Fibroblast of the conjunctiva (primary cell): ENCODE measurements at places on chromosomes 7 and 10.

DNA sequence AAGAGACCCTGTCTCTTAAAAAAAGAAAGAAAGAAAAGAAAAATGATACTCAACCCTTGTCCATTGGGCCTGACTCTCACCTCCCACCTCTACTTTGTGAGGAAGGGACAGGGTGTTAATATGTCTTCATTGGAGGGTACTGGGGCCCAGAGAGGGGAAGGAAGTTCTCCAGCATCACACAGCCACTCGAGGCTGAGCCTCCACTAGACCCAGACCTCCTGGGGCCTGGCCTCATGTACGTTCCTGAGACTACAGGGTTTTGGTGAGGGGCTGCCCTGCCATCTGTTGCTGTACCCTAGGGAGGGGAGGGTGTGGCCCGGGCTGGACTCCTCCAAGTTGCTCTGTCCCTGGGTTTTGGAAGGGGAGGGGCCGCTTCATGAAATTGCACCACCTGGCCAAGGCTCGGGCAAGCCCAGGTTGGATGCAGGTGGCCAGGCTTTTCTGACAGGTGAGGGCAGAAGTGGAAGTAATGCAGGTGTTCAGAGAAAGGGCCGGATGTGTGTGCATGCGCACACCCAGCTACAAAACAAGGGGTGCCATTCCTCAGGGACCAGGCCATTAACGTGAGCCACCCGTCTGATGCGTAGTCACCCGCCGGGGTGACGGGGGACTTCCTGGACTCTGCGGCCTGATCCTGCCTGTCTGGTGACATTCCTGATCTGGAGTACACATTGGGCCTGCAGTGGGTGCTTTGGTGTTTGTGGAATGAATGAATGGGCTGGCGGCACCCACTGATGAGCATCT lies 21.7 kb downstream of the GTF2IRD1 start:
- DNase-seq, result no peak

DNA sequence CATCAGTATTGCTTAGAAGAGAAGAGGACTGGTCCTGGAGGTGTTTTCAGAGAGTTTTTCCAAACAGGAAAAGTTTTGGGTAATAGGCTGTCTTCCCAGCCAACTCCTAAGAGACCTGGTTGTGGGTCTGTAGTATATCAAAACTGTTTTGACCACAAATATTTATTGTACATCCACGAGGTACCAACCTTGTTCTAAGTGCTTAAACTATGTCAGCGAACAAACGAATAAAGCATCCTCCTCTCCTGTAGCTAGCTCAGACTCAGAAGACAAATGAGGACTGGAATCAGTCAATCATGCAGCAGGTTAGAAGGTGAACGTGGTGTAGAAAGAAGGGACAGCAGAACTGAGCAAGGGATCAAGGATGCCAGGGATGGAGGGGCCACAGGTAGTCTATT lies 61.6 kb upstream of the MKI67 start:
- no peak for DNase-seq

DNA sequence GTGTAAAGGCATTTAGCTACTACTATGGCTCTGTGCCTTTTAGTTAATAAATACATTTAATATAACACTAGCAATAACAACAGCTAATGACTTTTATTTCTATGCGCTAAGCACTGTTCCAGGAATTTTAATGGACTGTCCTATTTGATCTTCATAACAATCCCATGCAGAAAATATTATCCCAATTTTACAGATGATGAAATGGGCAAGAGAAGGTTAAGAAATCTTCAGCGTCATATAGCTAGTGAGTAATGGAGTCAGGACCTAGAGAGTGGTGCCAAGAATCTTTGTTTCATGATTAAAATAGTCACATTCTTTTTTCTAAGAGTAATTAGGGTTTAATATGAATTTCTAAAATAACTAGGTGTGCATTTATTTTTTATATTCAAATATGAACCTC lies 32.4 kb downstream of the ACTA2 start:
- DNase-seq, result no peak

GRCh38 chr7:80847027-80847426 lies 71.8 kb downstream of the SEMA3C start:
- no peak for DNase-seq

DNA sequence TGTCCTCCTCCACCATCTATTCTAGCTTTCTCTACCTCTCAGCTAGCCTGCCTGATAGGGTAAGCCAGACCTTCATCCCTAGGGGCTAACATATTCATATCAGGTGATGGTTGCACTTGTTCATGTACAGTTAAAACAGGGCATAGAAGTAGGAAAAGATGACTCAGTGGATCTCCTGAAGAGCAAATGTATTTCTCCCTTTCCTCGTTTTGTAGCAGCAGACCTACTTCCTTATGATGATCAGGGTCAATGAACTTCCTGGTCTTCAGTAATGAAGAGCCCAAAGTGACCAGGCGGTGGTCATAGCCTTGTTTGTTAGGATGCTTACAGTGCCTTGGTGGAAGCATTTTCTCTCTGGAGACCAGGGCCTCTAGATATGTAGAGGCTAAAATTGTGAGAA lies 6.3 kb downstream of the LIPJ start:
- DNase-seq, result no peak

DNA sequence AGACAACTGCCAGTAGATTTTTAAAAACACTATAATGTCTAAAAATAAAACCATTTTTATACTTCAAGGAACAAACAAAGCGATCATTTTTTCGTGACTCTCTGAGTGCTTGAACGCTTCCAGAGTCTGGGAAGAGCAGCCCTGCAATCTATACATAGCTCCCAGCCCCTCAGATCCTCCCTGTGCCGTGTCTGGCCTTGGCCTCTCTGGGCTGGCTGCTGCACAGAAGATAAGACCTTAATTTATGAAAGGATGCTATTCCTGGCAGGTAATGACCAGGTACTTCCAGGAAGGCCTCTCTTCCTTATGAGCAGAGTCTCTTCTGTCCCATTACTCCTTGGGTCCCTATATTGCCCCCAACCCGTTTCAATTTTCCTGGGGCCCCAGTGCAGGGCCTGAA lies 200.9 kb upstream of the AOAH start:
- no peak for DNase-seq

- no peak for DNase-seq
Observed at GRCh38 chr7:151143261-151144015, 24.1 kb downstream of the GBX1 start.

GRCh38 chr10:104293011-104293410 lies 24.0 kb downstream of the GSTO2 start:
- no peak for DNase-seq

GRCh38 chr10:129364949-129365348 lies 102.1 kb upstream of the MGMT start:
- DNase-seq, result no peak

DNA sequence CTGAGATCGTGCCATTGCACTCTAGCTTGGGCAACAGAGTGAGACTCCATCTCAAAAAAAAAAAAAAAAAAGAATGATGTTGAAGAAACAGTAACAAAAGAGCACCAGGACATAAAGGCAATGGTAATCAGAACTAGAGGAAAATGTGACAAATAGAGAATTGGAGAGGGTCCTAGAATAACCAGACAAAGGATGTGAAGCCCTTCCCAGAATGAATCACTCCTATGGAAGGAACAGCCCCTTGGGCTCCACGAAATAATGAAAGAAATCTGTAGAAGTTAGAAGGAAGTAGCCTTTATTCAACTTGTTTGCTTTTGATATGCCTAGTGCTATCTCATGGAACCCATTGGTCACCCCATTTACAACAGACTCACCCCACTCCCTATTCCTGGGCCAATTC lies 169.2 kb downstream of the SUGCT start:
- DNase-seq, result no peak
